Kidney tubule cell (primary cell): ENCODE measurements at places on chromosomes 1 and 21.

DNA sequence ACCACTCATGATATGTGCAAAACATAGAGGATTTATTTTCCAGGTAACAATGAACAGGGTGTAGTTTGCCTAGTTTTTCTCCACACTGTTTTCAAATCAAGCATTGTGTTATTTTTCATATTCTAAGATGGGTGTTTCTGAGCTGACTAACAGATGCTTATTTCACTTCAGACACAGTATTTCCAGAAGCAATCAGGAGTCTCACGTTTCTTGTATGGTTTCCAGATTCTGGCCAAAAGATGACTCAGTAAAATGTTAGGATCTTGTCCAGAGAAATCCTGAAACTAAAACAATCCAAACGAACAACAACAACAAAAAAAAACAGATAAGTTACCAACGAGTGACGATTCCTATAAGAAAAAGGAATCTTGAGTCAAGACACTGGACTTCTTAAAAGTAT is 5.3 kb downstream of the UTS2 start:
- no peak for DNase-seq

GRCh38 chr1:75612976-75613375 is 2.1 kb upstream of the SLC44A5 start:
- DNase-seq = no peak

DNA sequence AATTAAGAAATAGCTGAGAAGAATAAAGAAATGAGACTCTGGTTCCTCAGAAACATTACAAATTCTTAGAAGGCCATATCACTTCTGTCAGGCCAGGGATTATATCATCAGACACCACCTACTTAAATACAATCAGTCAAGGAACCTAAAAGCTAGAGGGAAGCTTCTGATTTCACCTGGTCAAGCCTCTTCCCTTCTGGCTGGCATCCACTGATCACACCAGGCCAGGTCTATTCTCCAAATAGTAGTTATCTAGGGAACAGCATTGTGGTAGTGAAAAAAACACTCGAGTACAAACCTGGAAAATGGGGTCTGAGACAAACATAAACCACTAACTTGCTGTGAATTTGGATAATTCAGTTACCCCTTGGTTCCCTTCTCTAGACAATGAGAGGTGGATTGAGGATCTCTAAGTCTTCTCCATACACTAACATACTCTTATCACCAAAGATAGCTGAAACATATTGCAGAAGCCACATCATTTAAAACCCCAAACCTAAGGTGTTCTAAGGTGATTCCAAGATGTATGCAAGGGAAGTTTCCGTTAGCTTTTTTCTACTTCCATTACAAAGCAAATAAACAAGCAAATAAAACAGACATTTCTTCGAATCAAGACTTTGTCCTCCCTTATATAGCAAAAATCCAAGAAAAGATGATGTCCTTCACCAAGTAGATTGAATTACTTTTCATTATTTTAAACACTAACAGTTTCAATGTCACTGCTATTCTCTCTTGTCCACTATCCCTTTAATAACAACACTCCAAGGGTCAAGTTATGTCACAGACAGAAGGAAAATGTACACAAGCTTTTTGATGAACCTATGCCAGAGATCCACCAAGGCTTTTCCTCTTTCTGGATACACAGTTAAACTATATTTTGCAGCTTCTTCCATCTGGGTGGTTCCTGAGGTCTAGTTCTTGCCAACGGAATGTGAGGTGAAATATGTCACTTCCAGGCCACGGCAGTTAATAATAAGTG is 212.9 kb downstream of the KCNH1 start:
- DNase-seq = no peak

DNA sequence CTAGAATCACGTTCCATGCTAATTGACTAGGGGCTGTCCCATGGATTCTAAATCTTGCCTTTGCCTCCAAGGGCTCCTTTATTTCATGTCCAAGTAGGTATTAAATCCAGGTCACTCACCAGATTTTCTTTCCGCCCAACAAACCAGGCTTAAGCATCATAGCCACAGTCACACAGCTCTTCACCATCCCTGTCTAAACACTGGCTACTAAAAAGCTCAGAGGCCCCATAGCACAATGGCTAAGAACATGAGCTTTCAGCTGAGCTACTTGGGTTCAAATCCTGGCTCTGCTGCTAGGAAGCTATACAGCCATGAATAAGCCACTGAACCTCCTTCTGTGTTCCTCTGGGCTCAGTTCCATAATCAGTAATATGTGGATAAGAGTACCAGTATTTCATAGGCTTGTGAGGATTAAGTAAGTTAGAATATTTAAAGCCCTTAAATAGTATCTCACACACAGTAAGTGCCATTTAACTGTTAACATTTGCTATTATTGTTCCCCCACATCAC is 277.2 kb upstream of the GJB5 start:
- DNase-seq = no peak

GRCh38 chr21:41681348-41681801 is 85.5 kb downstream of the RIPK4 start:
- no peak for DNase-seq

DNA sequence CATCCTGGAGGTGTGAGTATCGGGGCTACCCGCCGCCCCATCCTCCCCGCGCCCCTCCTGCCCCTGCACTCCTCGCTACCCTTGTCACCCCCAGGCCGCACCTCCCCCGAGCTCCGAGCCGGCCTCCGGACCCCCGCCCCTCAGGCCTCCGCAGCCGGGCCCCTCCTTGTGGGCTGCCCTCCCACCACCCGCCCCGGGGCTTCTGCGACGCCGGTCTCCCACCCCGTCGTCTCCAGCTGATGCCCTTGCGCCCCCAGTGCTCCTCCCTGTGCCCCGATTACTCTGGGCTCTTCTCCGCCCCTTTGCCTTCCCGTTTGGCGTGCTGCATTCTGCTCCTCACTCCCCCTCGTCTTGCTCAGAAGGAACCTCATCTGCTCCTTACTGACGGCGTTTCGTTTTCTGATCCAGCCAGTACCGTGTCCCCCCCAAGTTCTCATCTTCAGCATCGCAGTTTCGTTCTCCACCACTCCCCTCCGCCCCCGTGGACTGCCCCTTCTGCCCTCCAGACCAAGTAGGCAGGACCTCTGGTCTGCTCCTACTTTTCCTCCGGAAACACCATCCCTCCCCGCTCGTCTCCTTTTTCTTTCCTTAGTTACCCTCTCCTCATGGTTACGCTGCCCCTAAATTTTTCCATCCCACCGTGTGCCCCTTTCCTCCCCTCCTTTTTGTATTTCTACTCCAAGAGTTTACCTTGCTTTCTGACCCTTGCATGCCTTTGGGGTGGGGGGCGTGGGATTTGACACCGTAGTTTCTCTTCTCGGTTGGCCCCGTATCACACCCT is 841 bp downstream of the SNX27 start:
- no peak for DNase-seq

DNA sequence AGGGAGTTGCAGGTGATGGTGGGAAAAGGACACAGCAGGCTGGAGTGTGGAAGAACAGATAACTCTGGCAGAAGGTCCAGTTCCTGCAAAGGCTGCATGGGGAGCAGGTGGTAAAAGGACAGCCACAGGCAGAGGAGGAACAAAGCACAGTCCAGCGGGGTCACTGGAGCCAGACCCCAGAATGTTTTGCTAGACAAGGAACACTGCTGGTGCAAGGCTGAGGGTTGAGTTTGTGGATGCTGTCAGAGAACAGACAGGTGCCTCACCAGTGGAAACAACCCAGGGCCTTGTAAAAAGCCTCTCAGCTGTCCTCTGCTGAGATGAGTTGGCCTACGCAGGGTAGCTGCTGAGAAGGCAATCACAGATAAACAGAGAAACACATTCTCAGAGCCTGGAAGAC is 101.7 kb downstream of the SSBP3 start:
- no peak for DNase-seq

- DNase-seq = peak; percentile 20
Measured at GRCh38 chr1:48692235-48692634, 84.5 kb downstream of the BEND5 start.

DNA sequence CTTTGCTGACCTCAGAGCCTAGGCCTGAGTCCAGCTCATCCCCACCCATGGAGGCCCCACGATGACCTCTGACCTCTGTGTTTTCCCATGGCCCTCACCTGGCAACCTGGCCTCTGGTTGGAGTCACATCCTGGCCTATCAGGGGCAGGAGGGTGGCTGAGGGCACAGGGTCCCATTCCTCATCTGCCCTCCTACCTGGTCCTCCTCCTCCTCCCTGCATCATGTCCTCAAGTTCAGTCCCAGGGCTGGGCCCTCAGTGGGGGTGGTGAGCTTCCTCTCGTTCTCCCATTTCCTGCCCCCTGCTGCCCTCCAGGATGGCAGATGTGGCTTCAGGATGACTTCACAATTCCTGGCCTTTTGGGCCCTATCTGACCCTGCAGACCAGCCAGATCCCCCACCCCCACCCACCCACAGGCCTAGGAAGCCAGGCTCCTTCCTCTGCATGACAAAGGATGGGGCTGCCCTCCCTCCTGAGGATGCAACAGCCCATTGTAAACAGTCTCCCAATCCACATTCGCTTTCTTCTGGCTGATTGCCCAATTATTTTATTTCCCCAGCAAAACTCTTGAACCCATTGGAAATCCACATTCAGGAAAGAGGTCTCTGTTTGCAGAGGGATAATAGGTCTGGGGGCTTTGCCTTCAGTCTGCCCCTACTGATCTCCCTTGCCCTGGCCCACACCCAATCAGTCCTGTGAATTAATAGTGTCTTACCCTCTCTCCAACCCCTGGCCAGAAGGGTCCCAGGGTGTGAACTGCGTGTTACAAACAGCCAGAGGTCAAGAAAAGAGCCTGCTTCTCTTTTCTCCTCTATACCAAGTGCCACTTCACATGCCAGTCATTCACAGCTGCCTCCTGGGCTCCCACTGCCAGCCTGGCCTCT is 10.3 kb upstream of the LEFTY1 start:
- no peak for DNase-seq
